ENCODE measurements at places on chromosomes 7 and 10.

DNA sequence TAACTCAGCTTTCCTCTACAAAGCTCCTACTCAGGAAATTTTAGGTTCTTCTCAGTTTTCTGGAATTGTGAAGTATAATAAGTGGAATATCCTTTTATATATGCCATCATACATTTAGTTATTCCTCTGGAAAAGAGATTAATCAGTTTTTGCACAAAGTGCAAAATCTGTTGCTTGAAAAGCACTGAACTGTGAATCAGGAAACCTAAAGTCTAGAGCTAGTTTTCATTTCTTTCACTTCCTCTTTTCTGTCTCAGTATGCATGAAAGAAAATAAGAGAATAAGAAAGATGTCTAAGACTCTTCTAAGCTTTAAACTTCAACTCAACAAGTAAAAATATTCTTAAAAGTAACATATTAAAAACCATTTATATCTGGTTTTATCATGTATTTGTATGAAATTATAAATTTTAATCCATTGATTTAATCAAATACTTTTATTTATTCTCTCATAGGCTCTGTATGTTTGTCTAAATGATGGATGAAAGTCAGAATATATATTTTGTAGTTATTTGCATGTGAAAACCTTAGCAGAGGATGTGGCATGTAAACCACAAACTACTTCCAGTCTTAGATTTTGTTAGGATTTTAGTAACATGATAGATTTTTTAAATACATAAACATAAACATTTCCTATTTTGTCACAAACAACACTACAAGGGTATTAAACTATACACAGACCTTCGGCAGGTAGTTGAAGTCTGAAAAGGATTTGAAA, 1073.0 kb downstream of the XPNPEP1 start:
- no peak for DNase-seq

GRCh38 chr10:126893206-126893605, 12.0 kb upstream of the DOCK1 start:
- no peak for DNase-seq

- no peak for DNase-seq
Observed at GRCh38 chr7:130419658-130420057, 21.2 kb downstream of the CEP41 start.

DNA sequence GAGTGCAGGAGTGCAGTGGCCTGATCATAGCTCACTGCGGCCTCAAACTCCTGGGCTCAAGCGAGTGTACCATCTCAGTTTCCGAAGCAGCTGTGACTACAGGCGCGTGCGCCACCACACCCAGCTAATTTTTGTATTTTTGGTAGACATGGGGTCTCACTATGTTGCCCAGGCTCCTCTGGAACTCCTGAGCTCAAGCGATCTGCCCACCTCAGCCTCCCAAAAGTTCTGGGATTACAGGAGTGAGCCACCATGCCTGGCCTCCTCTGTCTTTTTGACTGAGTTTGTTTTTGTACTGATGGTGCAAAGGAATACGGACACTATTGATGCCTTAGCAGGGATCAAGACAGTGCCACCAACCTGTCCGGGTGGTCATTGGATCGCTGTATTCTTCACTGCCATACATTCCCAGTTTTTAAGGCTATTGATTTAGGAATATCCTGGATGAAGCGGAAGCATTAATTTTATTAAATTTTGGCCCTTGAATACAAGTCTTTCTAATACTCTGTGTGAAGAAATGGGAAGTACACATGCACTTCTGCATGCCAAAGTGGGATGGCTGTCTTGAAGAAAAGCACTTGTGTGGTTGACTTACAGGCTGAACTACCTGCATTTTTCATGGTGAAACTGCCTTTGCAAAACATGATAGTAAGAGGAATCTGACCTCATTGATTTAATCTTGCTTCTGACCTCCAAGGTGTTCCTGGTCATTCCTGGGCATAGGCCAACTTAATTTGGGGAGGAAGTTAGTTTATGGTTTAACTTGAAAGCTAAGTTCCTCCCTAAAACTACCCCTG, 2.1 kb upstream of the CUL2 start:
- peak; percentile 30 for DNase-seq

DNA sequence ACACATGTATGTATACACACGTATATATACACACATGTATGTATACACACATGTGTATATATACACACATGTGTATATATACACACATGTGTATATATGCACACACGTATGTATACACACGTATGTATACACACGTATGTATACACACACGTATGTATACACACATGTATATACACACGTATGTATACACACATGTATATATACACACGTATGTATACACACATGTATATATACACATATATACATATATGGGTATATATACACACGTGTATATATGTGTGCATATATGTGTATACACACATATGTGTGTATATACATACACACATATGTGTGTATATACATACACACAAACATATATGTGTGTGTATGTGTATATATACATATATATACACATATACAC, 31.7 kb downstream of the ABCC2 start:
- DNase-seq, result no peak

DNA sequence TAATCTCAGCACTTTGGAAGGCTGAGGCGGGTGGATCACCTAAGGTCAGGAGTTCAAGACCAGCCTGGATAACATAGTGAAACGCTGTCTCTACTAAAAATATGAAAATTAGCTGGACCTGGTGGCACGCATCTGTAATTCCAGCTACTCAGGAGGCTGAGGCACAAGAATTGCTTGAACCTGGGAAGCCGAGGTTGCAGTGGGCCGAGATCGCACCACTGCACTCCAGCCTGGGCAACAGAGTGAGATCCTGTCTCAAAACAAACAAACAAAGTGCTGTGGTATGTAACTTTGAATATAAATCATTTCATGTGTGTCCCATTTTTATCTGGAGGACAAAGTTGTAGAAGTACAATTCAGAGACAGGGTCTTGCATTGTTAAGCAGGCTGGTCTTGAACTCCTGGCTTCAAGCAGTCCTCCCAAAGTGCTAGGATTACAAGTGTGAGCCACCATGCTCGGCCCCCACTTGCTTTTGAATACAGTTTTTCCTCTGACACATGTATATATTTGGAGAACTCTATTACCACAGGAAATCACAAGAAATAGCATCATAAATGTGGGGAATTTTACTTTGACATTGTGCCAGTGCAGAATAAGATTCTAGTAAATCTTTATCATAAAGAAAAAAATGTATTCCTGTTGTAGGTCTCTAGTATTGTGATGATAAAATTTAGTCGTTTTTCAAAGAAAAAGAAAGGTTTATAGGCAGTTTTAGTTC, 32.6 kb downstream of the PTPN12 start:
- peak; percentile 71 for DNase-seq

DNA sequence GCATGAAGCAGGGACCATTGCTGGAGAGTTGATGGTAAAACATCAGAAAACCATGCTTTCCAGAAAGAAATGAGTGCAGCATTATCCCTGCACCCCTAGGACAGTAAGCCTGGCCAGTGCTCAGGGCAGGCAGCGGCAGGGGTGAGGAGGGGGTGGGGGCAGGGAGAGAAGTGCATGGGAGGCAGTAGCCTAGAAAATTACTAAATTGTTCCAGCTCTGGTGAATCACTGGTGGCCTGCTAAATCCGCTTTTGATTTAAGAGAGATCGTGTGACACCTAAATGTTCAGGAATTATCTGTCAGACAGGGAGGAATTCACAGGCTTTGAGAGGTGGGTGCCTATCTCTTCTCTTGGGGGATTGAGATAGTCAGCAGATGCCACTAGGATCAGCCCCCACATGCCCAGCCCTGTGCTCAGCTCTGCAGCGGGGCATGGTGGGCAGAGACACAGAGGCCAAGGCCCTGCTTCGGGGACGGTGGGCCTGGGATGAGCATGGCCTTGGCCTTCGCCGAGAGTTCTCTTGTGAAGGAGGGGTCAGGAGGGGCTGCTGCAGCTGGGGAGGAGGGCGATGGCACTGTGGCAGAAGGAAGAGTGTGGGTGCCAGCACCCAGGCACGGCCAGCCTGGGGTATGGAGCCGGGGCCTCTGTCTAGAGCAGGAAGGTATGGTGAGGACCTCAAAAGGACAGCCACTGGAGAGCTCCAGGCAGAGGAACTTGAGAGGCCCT, 5.0 kb upstream of the AQP1 start:
- DNase-seq, result no peak

GRCh38 chr10:119306514-119306951, 99.2 kb downstream of the GRK5 start:
- no peak for DNase-seq

DNA sequence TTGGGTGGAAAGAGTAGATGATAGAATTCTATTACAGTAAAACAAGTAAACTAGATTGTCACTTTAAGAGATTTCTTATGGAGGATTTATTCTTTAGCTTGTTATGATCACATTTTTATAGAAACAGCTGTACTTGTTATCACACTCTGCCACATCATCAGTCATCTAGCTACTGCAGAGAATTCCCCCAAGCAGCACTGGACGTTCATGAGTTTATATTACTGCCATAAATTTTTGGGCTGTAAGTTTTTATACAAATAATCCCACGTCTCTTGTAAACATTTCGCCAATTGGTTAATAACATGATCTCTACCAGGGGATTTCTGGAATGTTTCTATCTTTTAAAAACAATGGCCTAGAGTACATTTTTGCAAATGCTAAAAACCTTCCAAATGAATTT, 238.8 kb downstream of the POLR1F start:
- no peak for DNase-seq

DNA sequence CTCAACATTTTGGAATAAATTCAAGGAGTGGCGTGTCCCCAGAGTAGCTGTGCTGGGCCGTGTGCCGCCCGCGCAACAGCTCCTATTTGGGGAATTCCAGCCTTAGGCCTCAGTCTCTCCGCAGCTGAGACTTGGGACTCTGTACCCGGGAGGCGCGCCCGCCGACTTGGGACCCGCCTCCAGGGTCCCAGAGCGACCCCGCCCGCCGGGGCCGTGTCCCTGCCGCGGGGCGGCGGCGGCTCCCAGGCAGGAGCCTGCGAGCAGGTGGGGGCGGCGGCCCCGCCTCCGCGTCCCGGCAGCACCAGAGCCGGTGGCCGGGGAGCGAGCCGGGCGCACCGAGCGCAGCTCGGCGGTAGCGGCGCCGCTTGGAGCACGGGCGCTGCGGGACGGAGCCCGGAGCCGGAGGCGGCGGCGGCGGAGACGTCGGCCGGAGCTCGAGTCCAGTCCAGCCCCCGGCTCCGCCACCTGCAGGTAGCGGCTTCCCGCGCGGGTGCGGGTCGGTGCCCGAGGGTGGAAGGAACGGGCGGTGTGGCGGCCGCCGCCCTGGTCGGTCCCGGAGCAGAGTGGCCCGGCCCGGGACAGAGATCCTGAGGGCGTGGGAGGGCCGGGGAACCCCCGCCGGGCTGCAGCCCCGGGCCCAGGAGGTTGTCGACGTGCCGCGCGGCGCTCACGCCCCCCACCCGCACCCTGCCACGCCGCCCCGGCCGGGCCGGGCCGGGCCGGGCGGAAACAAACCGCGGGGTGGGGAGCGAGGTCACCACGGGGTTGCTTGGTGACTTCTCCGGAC, at the start of gene WIPF3:
Gene WIPF3, plus strand, starts transcription at position 301 of the 787 bp plus-strand sequence. CDS start 28,217 bp downstream, outside the sequence.
- no peak for DNase-seq

GRCh38 chr7:55140221-55140940, 121.6 kb downstream of the EGFR start:
- peak; percentile 42 for DNase-seq

DNA sequence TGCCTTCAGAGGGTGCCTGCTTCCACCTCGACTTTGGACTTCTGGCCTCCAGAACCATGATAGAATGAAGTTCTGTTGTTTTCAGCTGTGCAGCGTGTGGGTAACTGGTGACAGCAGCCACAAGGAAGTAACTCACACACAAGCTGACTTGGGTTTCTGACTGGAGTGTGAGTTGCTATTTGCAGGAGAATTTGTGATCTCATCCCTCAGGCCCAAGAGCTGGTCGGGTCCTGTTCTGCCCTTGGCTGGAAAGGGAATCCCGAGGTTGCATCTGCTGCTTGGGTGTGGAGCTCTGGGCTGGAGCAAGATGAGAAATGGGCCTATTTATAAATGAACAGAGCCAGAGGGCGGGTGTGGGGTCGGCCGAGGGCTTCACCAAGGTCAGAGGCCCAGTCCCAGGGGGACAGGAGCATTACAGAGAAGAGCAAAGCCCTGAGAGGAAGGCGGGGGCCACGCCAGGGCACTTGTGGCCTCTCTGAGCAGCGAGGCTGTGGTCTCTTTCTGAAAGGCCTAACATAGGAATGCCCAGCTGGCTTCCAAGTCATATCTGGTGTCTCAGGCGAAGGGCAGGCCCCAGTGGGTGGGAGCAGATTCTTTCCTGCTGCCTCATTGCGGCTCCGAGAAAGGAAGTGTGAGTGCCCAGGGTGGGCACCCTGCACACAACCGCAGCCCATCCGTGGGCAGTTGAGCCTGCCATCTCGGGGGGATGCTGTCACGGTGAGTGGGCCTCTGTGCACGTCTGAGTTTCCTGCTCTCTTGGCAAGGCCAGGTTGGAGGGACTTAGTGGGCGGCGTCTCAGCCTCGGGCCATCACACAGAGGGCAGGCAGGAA, 26.5 kb upstream of the C10orf71 start:
- peak; percentile 91 for DNase-seq

DNA sequence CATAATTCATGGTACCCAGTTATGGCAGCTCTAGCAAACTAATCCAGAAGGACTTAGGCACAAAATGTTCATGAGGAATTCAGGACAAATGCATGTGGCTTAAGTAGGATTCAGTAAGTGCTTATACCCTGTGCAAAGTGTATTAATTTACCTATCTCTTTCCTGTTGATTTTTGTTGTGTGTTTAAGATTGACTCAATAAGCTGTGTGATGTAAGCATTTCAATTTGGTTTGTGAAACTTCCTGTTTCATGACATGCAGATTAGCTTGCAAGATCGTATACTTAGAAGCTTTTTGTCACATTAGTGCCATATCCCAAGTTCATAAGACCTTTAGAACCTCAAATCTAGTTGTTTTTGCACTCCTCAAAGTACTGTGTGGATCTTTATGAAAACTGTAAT, 416.7 kb downstream of the ARL4A start:
- peak; percentile 64 for DNase-seq

GRCh38 chr10:102452672-102453340, 1.5 kb upstream of the C10orf95 start:
- DNase-seq, result peak; percentile 97

- DNase-seq, result no peak
Observed at GRCh38 chr7:44093102-44093641, 10.8 kb upstream of the POLM start.

DNA sequence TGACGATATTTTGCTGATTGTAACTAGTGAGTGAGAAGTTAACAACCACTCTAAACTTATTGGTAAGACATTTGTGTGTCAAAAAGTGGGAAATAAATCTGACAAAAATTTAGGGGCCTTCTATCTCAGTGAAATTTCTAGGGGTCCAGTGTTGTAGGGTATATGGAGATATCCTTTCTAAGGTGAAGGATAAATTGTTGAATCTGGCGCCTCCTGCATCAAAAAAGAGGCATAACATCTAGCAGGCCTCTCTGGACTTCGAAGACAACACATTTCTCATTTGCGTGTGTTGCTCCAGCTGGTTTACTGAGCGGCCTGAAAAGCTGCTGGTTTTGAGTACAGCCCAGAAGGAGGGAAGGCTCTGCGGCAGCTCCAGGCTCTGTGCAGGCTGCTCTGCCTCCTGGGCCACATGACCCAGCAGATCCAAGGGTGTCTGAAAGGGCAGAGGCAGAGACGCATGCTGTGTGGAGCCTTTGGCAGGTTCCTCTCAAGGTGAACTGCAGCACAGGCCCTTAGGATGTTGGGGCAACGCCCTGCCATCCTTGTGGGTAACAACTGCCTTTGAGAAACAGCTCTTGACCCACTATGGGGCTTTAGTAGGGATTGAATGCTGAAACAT, 72.4 kb downstream of the LMBR1 start:
- no peak for DNase-seq

GRCh38 chr10:16965740-16966447, 148.7 kb upstream of the RSU1 start:
- DNase-seq, result no peak
